ENCODE measurements at places on chromosomes 6 and 20. TPM values are rescaled to one million over a fixed set of nuclear protein-coding genes. Genes with fewer than 3 reads are reported as not detected.

XKR7 gene
- 0.23 TPM for total RNA-seq

FABP7 gene
- 3.6 TPM for total RNA-seq

OR2H1 gene
- total RNA-seq = not detected

TRIM10 gene
- not detected for total RNA-seq

DNA sequence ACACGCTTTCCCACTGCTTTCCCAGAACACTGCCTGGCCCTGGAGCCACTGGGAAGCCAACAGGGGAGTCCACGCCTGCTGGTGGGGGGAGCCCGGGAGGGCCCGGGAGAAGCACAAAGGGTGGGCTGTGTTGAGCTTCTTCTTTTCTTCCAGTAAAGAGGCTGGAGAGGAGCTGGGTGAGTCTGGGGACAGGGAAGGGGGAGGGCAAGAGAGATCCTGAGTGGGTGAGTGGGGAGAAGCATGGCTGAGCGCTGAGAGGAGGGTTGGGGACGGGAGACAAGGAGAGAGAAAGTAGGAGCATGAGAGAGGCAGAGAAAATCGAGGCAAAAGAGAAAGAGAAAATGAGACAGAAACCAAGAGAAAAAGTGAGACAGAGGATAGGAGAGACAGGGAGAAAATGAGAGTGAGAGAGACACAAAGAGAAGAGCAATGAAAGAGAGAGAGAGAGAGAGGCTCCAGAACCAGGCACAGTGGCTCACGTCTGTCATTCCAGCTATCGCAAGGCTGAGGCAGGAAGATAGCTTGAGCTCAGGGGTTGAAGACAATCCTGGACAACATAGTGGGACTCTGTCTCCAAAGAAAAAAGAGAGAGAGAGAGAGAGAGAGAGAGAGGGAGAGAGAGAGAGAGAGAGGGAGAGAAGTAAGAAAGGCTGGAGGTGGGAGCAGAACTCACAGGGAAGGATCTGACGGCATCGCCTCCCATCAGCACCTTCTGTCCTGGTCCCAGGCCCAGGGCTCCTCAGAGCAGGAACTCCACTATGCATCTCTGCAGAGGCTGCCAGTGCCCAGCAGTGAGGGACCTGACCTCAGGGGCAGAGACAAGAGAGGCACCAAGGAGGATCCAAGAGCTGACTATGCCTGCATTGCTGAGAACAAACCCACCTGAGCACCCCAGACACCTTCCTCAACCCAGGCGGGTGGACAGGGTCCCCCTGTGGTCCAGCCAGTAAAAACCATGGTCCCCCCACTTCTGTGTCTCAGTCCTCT, 2.0 kb downstream of the LST1 start:
- H3K27ac ChIP-seq = no peak overlapping the region
- peaks cover 12% of the 10 kb centered on the region for H3K4me1 ChIP-seq
- H3K36me3 ChIP-seq = no peaks in the 10 kb centered on the region
- peaks cover under 1% of the 10 kb centered on the region for H3K27me3 ChIP-seq

- peaks cover 11% of the 10 kb centered on the region for H3K36me3 ChIP-seq
- peak; percentile 17 for DNase-seq
- H3K4me3 ChIP-seq = no peak overlapping the region
- peak overlapping the region; percentile 72 for H3K27ac ChIP-seq
Measured at GRCh38 chr6:108942556-108943492, 94.6 kb downstream of the ARMC2 start.

DNA sequence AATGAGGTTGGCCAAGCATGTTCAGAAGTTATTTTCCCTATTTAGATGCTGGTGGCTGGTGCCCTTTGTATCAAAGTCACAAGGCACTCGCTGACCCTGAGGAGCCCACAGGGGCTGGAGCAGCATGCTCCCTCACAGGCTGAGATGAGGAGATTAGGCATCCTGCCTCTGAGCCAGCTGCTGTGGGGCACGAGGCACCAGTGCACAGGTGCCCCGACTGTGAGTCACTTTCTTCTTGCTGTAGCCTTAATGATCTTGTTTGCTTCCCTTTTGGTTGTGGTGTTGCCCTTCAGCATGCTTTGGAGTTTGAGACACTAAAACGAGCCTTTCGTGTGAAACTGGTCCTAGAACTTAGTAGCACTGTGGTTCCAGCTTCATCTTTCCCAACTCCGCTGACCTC, 4.3 kb downstream of the PSMG4 start:
- peaks cover 6% of the 10 kb centered on the region for H3K36me3 ChIP-seq
- no peak overlapping the region for H3K4me3 ChIP-seq
- H3K27ac ChIP-seq = no peak overlapping the region

Data from endothelial cell (in vitro differentiated cells).